ENCODE measurements at places on chromosomes 2 and 18. TPM values are rescaled to one million over a fixed set of nuclear protein-coding genes. Genes with fewer than 3 reads are reported as not detected.
A peak's percentile ranks its signal among the peaks of the same experiment; 100 is the strongest.

Gene DDX18
- total RNA-seq = 42.9 TPM

- no peak for DNase-seq
Measured at GRCh38 chr2:192068966-192069365, 125.8 kb downstream of the TMEFF2 start.

DNA sequence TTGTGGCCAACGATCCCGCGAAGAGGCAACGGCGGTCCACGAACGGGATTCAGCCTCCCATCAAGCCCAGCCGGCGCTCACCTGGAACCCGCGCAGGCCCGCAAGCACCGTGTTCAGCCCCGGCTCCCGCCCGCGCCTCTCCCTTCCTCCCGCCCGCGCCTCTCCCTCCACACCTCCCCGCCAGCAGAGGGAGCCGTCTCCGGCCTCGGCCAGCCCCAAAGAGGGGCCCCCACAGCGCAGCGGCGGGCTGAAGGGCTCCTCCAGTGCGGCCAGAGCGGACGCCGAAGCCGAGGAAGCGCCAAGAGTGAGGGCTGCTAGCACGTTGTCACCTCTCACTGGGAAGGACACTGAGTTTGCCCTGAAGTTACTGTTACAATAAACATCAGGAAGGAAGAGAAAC is 55.3 kb upstream of the LAPTM4A start:
- DNase-seq = peak; percentile 62

GRCh38 chr2:56017784-56018183 is 94.2 kb upstream of the EFEMP1 start:
- peak; percentile 34 for DNase-seq

GRCh38 chr2:26849056-26849999 is 1.4 kb downstream of the DPYSL5 start:
- DNase-seq = no peak
